ENCODE measurements at places on chromosomes 1 and 21.

DNA sequence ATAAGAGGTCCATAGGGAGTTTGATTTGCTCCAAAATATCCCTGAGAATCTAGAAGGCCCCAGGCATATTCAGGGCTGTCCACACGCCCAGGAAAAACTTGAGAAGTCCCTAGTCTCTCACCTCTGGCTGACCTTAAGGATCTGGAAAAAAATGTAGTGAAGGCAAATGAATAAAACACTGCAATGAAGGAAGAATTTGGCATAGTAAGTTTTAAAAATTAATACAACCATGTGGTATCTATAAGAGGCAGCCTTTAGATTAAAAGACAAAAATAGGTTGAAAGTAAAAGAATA, 91.3 kb downstream of the COLGALT2 start:
- DNase-seq = no peak

DNA sequence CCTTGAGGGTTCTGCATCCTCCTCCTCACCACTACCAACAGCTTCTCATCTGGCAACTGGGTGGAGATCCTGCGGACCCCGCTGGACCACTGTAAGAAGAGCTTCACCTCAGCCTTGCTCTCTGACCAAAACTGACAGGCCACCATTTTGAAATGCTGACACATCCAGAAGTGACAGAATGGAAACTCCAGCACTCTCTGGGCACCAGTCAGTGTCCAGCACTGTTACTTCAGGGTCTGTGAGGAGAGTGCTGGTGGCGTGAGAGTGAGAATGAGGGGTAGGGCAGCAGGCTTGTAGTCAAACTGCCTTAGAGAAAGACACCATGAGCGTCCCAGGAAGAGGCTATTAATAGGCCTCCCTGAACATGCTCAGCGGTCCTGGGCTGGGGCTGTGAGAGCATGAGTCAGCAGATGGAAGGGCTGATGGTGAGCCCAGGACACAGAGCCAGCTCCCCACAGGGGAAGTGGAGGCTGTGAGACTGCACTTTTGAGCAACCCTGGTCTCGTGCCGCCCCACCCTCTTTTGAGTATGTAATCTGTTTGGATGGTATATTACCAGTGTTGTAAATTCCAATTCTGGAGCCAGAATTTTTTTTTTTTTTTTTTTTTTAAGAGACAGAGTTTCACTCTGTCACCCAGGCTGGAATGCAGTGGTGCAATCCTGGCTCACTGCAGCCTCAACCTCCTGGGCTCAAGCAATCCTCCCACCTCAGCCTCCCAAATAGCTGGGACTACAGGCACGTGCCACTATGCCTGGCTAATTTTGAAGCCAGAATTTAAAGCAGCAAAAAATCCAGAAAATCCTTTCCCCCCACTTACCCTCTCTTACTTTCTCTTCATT, 34.4 kb upstream of the SLC30A1 start:
- peak; percentile 90 for DNase-seq

GRCh38 chr1:207858281-207858680, 52.6 kb downstream of the CD34 start:
- DNase-seq = no peak

GRCh38 chr1:113980110-113980509, 836 bp downstream of the OLFML3 start:
- no peak for DNase-seq

GRCh38 chr1:59879574-59879973, 47.0 kb downstream of the CYP2J2 start:
- DNase-seq = peak; percentile 72

- no peak for DNase-seq
Measured at GRCh38 chr1:95023399-95024043, 49.2 kb downstream of the ALG14 start.

DNA sequence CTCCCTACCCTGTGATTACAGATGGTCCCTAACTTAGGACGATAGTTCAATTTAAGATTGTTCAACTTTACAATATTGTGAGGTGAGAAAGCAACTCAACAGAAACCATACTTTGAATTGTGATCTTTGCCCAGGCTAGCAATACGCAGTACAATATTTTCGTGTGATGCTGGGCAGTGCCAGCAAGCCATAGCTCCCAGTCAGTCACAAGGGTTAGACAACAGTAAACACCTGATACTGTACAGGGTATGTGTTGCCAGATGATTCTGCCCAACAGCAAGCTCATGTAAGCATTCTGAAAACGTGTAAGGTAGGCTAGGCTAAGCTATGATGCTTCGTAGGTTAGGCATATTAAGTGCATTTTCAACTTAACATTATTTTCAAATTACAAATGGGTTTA, 11.9 kb downstream of the GPBP1L1 start:
- no peak for DNase-seq

DNA sequence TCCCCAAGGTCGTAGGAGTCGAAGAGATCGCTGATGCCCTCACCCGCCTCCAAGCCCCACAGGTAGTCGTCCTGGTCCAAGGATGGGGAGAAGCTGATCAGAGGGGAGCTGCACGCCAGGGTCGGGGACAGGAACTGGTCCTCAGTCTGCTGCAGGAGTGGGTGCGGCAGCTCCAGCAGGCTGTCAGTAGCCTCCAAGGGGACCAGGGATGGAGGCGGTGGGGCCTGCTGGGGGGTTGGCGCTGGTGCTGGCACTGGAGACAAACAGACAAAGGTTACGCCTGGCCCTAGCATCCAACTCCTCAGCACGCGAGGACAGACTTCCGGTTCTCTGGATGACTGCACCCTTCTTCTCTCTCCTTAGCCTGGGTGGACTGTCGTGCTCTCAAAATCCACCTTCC, 21.1 kb downstream of the E2F2 start:
- DNase-seq = no peak

GRCh38 chr1:33903210-33903589, 39.3 kb downstream of the HMGB4 start:
- DNase-seq = peak; percentile 4

- no peak for DNase-seq
Measured at GRCh38 chr1:43402089-43402865, 12.6 kb downstream of the SZT2 start.

DNA sequence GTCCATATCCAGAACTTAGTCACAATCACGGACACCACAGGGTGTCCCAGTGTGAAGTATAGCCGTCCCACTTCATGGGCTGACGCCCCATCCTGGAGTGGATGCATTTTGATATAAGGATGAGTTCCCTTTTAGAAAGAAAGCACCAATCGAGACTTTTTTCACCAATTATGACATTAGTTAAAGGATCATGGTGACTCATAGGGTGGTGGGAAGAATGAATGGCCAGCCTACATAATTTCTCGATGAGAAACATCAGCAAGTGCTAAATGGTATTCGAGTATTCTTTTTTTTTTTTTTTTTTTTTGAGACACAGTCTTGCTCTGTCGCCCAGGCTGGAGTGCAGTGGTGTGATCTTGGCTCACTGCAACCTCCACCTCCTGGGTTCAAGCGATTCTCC, 38.5 kb upstream of the USP1 start:
- no peak for DNase-seq

DNA sequence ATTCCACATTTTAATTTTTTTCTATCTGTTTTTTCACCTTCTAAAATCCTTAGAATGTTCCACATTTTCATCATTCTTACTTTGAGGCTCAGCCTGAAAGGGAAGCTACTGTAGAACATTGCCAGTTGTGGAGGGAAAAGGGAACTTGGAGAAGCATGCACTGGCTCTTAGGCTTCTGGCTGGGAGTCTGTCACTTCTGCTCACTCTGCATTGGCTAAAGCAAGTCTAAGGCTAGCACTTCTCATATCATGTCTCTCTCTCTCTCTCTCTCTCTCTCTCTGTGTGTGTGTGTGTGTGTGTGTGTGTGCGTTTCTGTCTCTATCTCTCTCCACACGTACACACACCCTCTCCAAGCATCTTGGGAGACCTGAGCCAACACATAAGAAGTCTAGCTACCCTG, 49.6 kb upstream of the ADAR start:
- no peak for DNase-seq

GRCh38 chr21:17585875-17586450, 26.7 kb downstream of the BTG3 start:
- DNase-seq = peak; percentile 60

GRCh38 chr1:245311887-245312536, 157.2 kb downstream of the KIF26B start:
- DNase-seq = no peak

DNA sequence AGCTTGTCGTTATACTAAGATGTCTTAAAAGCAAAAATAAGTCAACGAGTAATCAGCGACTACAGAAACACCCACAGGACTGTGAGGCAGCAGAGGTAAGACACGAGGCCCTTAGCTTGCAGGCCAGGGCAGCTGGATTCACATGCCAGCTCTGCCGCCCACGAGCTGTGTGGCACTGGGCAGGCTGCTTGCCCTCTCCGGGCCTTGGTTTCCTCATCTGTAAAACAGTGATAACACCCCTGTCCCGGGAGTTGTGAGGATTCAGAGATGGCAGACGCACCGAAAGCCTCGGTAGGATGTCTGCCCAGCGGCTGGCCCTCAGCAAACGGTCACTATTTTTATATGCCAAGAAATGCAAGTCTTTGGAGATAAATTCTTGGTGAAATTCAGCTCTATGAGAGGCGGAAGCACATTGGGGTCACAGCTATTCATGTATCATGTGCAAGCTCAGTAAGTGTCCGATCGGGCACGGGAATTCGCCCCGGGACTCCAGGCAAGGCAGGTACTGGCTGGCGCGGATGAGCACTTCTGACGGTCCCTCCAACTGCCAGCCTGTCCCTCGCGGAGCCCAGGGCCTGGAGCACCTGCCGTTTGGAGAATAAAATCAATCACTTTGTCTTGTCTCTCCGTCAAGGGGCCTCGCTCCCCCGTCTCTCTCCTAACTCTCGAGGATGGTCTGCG, 1.1 kb downstream of the C2CD2 start:
- DNase-seq = no peak

DNA sequence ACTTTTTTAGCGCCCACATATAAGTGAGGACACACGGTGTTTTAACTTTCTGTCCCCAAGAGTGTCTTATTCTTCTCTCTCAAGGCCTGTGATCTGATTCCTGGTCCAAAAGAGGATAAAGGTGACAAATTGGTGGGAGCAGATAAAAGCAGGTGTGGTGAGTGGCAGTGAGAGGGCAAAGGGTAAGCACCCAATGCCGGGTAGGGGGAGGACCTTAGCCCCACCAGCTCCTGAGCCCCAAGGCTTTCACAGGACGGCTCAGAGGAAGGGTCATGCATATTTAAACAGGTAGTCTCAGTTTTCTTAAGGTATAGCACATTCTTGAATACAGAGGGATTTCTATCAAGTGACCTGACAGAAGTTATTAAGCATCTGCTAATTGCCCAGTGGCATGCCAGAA, 19.6 kb downstream of the LBR start:
- no peak for DNase-seq

DNA sequence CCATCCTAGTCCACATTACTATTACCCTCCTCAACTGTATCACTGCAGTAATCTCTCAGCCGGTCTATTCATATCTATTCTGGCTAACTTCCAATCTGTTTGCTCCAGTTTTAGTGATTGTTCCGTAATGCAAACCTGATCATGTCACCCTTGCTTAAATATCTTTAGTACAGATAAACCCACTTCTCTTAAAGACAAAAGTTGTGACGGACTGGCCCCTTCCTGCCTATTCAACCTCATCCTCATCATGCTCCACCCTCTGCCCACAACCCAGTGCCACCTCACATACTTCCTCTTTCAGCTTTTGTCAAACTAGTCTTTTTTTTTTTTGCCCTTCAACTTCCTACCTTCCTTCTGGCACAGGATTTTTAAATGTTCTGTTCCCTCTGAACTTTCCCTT, 2.8 kb upstream of the C1orf162 start:
- DNase-seq = no peak

GRCh38 chr1:226100436-226101391, 38.2 kb downstream of the H3-3A start:
- DNase-seq = no peak

- DNase-seq = no peak
Measured at GRCh38 chr1:225933072-225933471, 7.9 kb downstream of the LEFTY2 start.

DNA sequence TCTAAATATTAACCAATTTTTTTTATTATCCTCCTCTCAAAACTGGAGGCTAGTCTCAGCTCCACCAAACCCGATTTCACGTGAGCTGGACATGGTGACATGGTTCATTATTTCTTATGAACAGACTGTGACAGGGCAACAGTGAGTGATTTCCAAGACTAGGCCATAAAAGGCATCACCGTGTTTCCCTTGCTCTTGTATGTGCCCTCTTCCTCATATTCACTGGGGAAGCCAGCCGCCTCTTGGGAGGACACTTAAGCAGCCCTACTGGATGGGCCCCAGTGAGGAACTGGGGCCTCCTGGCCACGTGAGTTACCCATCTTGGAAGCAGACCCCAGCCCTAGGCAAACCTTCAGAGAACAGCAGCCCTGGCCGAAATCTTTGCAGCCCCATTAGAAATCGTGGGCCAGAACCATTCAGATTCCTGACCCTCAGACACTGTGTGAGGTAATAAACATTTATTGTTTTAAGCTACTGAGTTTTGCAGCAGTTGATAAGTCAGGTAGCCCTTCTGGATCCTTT, 105.0 kb downstream of the GALNT2 start:
- no peak for DNase-seq

GRCh38 chr1:10186331-10187025, 23.9 kb upstream of the KIF1B start:
- DNase-seq = no peak

- DNase-seq = peak; percentile 79
Measured at GRCh38 chr1:110495926-110496600, 22.9 kb downstream of the KCNA10 start.

DNA sequence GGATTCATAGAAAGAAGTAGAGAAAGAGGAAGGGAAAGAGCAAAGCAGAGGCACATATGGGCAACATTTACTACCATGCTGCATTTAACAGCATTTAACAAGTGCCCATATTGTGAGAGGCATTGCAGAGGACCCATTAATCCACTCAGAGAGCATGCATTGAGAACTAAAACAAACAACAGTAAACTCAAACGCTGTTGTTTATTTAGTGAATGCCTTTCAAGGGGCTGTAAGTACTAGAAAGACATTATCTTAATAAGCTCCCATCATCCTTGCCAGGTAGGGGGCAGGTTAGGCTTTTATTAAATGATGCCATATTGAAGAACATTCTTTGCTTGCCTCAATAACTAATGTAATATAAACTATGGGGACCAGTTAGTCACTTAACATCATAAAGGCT, 254.3 kb upstream of the DAB1 start:
- DNase-seq = no peak

GRCh38 chr1:230109066-230109465, 42.0 kb downstream of the GALNT2 start:
- no peak for DNase-seq

GRCh38 chr1:206713070-206713469, 28.4 kb downstream of the MAPKAPK2 start:
- no peak for DNase-seq

Data from LoVo (cell line).